ENCODE measurements at places on chromosomes 11 and 22.

DNA sequence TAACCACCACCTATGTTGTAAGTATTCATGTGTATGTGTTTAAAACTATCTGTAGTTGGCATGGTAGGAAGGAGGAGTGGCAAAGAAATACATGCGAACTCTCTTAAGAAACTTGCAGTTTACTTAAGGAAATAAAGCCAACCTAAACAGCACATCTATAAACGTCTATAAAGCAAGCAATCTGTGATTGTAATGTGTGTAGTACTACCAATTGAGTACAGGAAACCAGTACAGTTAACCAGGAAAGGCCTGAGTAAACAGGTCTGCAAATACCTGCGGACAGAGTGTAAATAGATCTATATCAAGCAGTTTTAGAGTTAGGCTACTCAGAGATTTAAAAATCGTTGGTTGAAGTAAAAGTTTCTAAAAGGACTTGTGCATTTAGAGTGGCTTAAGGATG lies 59.5 kb upstream of the AMOTL1 start:
- DNase-seq, result no peak

GRCh38 chr11:44130751-44131150 lies 35.3 kb downstream of the EXT2 start:
- DNase-seq, result no peak

DNA sequence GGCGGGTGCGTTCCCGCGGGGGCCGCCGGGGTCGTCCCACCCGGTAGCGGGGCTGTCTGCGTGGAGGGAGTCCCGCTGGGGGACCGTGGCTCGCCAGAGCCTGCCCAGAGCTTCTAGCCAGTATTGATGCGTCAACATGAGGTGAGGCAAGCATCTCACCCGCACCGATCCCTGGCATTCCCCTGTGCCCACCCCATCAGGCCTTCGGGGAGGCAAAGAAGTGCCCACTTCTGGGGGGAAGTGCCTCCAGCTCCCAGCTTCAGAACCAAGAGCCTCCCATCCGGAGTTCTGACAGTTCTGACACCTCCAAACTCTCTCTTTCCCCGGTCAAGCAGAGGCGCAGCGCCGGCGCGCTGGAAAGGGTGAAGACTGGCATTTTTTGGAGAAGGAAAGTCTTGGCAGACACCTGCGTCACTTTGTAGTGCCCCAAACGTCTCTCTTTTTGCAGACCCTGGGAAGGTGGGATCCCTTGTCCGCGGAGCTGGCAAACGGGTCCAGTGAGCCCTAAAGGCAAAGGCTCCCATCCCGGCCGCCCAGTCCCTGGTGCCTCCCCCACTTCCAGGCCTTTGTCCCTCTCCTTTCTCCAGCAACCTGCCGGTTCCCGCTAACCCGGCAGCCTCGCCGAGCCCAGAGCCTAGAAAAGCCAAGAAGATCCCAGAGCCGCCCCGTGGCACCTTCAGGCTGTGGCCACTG lies 3.2 kb upstream of the PAX6 start:
- no peak for DNase-seq

DNA sequence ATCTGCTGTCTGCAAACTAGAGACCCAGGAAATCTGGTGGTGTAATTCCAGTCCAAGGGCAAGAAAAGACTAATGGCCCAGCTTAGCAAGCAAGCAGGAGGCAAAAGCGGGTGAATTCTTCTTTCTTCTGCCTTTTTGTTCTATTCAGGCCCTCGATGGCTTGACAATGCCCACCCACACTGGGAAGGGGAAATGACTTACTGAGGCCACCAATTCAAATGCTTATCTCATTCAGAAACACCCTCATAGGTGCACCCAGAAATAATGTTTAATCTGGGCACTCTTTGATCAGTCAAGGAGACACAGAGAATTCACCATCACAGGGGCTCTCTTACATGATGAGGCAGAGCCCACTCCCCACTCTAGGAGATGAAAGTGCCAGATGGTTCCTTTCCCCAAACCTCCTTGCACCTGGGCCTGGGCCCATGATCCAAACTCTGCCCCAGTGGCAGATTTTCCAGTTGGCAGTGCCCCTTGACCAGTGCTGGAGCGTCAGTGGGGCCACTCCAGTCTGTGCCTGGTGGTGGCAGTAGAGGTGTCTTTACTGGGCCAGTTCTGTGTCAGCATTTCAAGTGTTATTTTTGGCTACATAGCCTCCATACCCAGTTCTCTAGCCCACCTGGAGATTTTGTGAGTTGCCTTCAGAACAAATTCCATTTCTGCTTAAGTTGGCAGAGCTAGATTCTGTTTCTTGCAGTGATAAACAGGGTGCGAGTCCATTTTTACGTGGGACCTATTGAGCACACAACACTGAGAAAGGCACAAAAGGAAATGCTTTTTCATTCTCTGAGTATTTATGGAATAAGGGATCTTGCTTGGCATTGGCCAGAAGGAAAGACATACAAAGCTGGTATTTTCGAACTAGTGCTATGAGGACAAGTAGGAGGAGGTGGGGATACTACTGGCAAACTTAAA lies 7.5 kb downstream of the ELMOD1 start:
- DNase-seq, result no peak
